MM.1S (cell line): ENCODE measurements at places on chromosomes 12 and 14.

- H3K4me3 ChIP-seq = no peak overlapping the region
- no peak for DNase-seq
- no peaks in the 10 kb centered on the region for H3K27me3 ChIP-seq
- no peaks in the 10 kb centered on the region for H3K4me1 ChIP-seq
- no peak overlapping the region for H3K27ac ChIP-seq
- H3K36me3 ChIP-seq = no peaks in the 10 kb centered on the region
Measured at GRCh38 chr14:32809255-32809654, 129.4 kb upstream of the NPAS3 start.

DNA sequence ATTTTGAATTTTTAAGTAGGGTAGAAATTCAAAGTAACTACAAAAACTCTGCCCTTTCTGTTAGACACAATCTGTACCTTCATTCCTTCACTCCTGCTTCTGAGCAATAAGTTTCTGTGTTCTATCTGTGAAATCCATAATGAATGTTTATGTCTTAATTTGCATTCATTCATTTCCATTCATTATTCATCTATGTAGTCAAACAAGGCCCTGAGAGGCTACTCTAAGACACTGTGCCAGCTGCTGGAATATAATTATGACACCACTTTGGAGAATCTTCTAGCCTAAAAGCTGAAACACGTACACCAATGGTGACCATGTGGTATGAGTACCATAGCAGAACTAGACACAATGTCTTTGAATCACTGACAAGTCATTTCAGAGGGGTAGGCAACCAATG is 199.9 kb upstream of the FAR2 start:
- H3K27ac ChIP-seq = no peak overlapping the region
- H3K4me1 ChIP-seq = no peaks in the 10 kb centered on the region
- no peaks in the 10 kb centered on the region for H3K27me3 ChIP-seq
- H3K36me3 ChIP-seq = no peaks in the 10 kb centered on the region

DNA sequence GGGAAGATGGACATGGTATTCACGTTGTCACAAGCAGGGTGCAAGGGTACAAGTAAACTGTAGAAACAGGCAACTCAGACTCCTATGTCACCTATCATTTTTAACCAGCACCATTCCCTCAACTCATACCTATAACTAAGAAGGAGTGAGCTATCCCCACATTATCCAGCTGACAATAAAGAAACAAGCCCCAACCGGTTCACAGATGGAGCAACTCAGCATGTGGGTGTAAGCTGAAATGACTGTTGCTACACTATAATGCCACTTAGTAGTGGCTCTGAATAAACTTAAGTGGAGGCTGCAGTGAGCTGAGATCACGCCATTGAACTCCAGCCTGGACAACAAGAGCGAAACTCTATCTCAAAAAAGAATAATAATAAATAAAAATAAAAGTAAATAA is 829.5 kb upstream of the MDGA2 start:
- H3K27ac ChIP-seq = no peak overlapping the region
- H3K4me3 ChIP-seq = no peak overlapping the region
- no peaks in the 10 kb centered on the region for H3K36me3 ChIP-seq
- no peaks in the 10 kb centered on the region for H3K4me1 ChIP-seq
- H3K27me3 ChIP-seq = no peaks in the 10 kb centered on the region

DNA sequence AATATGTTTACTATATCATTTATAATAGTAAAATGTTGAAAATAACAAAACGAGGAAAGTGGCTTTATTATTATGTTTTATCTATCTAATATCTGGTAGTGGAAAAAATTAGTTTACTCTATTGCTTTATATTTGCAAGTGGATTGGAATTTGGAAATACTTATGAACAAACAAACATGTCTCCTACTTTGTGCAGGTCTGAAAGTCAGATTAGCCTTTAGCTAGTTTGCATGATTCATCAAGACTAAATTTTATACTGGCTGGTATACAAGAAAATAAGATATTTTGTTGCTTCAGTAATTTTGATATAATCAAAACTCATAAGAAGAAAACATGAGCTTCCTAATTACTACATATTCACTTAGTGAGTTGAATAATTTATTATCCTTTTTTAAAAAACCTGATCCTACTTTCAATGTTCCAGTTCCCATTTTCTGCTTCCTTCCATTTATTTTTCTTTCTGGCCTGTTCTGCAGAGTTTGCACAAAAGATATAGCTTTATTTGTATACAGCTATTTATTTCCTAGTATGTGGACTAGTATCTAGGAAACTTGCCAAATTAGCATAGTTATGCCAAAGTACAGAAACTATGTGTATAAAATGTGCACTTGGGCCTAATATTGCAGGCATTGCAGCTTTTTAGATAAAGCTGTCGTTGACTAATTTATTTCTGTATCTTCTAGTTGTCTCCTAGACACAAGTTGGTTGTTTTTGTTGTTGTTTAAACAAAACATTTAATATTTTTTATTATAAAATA is 122.0 kb downstream of the AKAP6 start:
- H3K27me3 ChIP-seq = no peaks in the 10 kb centered on the region
- DNase-seq = no peak
- no peak overlapping the region for H3K4me3 ChIP-seq

- no peak overlapping the region for H3K4me3 ChIP-seq
- peaks cover 5% of the 10 kb centered on the region for H3K4me1 ChIP-seq
- no peak for DNase-seq
- H3K27me3 ChIP-seq = no peaks in the 10 kb centered on the region
- H3K27ac ChIP-seq = no peak overlapping the region
- H3K36me3 ChIP-seq = no peaks in the 10 kb centered on the region
Measured at GRCh38 chr12:6083601-6084000, 40.9 kb downstream of the VWF start.

DNA sequence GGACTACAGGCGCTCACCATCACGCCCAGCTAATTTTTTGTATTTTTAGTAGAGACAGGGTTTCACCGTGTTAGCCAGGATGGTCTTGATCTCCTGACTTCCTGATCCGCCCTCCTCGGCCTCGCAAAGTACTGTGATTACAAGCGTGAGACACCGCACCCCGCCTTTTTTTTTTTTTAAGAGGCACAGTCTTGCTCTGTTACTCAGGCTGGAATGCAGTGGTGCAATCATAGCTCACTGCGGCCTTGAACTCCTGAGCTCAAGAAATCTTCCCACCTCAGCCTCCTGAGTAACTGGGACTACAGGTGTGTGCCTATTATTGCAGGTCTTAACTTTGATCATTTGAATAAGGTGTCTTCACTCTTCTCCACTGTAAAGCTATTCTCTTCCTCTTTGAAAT is 5.3 kb upstream of the GLTP start:
- H3K36me3 ChIP-seq = no peaks in the 10 kb centered on the region
- DNase-seq = no peak
- no peak overlapping the region for H3K4me3 ChIP-seq
- peaks cover 3% of the 10 kb centered on the region for H3K4me1 ChIP-seq
- H3K27me3 ChIP-seq = no peaks in the 10 kb centered on the region

DNA sequence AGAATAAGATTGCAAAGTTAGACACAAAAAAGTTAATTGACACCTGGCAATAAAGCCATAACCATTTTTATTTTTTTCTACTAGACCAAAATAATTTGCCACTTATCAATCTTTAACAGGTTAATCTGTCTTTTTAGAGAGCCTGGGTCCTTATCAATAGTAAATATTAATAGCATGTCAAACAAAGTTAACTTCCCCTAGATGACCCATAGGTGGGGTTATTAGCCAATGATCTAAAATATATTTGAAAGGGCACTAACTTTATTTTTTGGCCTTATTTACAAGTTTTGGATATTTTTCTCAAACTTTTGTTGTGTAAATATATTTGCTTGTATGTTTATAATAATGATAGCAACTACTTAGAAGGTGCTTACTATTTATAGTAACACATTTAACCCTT is 3.9 kb downstream of the ANKRD33 start:
- no peak for DNase-seq
- no peaks in the 10 kb centered on the region for H3K36me3 ChIP-seq
- no peak overlapping the region for H3K4me3 ChIP-seq
- H3K27me3 ChIP-seq = no peaks in the 10 kb centered on the region
- no peak overlapping the region for H3K27ac ChIP-seq

- H3K27ac ChIP-seq = no peak overlapping the region
- no peak for DNase-seq
- no peaks in the 10 kb centered on the region for H3K4me1 ChIP-seq
- no peak overlapping the region for H3K4me3 ChIP-seq
- H3K27me3 ChIP-seq = no peaks in the 10 kb centered on the region
Measured at GRCh38 chr12:53781228-53781801, 29.5 kb upstream of the CISTR start.

GRCh38 chr12:5912437-5913334 is 32.4 kb downstream of the ANO2 start:
- DNase-seq = peak; percentile 27
- H3K4me1 ChIP-seq = no peaks in the 10 kb centered on the region
- H3K36me3 ChIP-seq = no peaks in the 10 kb centered on the region
- no peaks in the 10 kb centered on the region for H3K27me3 ChIP-seq

DNA sequence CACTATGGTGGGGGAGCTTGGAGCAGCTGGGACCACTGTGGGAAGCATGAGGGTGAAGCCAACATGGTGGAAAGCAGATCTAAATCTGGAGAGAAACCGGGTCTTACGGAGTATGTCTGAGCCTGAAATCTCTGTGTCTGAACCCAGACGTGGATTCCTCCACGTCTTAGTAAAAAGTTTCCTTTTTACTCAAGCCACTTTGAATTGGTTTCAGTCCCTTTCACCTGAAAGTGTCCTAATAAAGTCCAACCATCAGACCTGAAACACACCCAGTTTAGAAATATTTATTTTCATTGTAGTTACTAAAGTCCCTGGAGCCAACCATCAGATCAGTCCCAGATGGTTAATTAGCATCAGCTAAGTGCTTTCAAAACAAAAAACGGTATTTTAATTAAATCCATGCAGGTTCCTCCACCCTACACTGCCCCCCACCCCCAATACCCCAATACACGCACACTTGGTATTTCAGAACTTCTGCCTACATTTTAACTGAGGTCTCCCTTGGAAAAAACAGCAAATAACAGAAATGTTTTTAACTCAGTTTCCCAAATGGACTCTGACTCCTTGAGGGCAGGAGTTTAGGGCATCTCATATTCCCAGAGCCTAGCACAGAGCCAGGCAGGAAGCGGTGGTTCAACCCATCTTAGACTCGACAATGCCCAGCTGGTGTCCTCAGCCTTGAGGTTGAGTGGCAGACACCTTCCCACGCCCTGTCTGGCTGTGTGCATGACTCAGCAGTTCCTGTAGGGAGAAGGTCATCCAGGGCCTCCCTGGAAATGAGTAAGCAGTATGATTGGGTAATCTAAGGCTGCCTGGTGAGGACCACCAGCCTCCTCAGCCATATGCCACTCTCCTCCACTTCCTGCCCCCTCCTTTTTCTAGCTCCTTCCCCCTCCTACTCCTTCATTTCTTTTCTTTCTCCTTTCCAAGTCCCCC is 175.8 kb downstream of the TTC8 start:
- no peaks in the 10 kb centered on the region for H3K4me1 ChIP-seq
- no peak overlapping the region for H3K27ac ChIP-seq
- H3K4me3 ChIP-seq = no peak overlapping the region
- no peak for DNase-seq
- H3K27me3 ChIP-seq = no peaks in the 10 kb centered on the region
- H3K36me3 ChIP-seq = no peaks in the 10 kb centered on the region

DNA sequence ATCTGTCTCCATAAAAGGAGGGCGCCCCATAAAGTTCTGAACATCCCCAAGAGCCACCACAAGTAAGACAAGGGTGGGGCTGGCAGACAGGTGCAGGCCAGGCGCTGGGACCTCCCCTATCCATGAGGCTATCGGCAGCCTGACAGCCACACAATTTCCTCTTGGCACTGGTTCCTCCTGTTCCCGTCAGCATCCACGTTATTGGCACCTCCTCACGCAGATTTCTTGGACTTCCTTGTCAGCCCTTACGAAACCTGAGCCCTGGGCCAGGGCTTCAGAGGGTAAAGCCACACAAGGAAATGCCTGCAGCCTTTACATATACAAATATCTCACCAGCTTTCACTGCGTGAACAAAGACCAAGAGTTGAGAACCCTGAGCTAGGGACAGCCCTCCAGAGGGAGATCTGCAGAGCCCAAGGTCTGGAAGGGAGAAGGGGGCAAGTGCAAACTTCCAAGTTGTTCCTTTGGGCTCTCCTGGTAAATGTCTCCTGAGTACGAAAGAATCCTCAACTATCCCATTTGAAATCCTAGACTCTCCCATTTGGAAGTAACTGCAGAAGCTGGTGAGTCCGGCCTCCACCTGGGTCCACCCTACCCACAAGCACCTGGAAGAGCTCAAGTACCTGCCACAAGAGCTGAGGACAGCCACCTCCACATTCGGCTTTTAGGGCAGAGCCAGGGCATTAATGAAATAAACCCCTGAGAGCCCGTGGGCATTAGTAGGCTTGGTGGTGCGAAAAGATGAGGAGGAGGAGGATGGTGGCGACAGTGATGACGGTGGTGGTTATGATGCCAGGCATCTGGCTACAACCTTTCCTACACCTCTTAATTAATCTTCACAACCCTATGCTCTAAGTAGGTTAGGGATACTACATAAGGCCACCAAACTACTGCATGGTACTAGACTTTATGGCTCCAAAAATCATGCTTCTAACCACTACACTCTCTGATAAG is 5.5 kb upstream of the TC2N start:
- H3K4me3 ChIP-seq = no peak overlapping the region
- DNase-seq = no peak

- H3K27me3 ChIP-seq = no peaks in the 10 kb centered on the region
- H3K27ac ChIP-seq = peak overlapping the region; percentile 84
- DNase-seq = peak; percentile 96
- H3K4me1 ChIP-seq = peaks cover 17% of the 10 kb centered on the region
Measured at GRCh38 chr12:67515679-67516340, 132.7 kb upstream of the DYRK2 start.

DNA sequence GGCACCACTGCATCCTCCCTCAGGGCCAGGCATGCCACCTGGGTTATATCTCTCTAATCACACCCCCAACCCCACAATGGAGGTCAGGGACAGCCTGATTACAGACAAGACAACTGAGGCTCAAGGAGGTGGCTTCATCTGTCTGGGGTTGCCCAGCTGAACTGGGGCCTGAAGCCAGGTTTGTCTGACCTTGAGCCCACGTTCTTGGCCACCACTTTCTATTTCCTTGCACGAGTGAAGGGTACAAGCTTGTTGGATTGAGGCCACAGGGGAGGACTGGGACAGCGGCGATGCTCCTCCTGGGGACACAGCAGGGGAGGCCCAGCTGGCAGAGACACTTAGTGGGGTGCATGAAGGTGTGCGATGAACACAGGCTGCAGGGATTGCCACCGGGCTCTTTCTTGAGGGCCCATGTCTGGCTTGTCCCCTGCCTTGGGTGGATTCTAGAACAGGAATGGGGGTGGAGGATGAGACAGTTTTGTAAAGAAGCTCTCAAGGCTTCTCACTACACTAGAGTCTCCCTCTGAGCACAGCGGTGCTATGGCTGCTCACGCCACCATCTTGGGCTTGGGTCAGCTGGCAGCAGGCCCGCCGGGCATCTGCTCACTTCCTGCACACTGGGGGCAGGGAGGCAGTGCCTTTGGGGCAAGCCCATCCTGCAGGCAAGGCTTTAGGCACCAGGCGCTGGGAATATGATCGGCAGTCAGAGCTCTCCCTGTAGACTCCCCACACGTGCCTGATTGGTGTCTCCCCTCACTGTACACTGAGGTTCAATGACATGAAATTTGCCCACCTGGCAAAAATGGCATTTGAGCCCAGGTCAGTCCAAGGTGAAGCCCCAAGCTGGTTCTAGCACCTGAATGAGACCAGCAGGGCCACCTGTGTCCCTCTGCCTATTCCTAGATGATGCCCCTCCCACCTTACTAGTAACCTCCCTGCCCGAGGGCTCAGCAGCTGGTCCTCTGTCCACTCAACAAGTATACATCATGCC is 16.0 kb downstream of the RITA1 start:
- H3K27ac ChIP-seq = no peak overlapping the region
- H3K4me3 ChIP-seq = no peak overlapping the region
- DNase-seq = no peak

GRCh38 chr14:105093038-105093430 is 27.8 kb upstream of the GPR132 start:
- H3K36me3 ChIP-seq = no peaks in the 10 kb centered on the region
- DNase-seq = no peak
- H3K4me1 ChIP-seq = no peaks in the 10 kb centered on the region
